ENCODE measurements at places on chromosomes 16 and 17.

DNA sequence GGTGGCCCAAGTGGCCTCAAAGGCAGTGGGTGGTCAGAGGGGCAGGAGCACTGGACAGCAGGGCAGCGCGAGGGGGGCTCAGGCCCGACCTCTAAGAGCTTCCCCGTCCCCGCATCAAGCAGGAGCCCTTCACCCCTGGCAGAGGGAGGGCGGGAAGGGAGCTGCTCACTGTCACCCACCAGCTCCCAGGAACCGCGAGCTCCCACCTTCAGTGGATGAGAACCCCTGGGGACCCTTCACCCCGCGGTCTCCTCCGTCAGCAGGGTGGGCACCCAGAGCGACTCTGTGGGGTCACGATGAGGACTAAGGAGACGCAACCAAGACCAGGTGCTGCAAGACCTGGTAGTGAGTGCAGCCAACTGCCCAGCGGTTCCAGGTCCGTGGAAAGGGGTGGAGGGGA lies 13.6 kb downstream of the CEP131 start:
- DNase-seq, result no peak

GRCh38 chr16:27712251-27712711 lies 162.3 kb downstream of the KATNIP start:
- no peak for DNase-seq

GRCh38 chr17:4719684-4720221 lies 9.3 kb downstream of the ARRB2 start:
- no peak for DNase-seq

- no peak for DNase-seq
Measured at GRCh38 chr16:89134269-89134668, 37.3 kb upstream of the CDH15 start.

DNA sequence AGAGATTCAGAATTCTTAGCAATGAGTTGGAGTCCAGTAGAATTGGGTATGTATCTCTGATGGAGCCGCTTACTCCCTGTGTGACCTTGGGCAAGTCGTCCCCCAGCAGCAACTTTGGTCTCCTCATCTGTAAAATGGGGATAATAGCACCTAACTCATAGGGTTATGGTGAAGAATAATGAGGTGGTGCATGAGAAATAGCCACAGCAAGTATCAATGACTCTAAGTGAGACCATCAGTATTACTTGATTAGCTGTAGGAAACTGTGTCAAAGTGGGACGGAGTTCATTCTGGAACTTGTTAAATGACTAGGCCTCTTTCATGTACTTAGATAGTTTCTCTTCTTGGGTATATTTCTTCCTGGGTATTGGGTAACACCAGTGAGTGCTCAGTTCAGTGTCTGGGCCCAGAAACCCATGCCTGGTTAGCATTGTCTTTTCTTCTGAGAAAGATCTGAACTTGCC lies 6.4 kb downstream of the PRKCB start:
- no peak for DNase-seq

DNA sequence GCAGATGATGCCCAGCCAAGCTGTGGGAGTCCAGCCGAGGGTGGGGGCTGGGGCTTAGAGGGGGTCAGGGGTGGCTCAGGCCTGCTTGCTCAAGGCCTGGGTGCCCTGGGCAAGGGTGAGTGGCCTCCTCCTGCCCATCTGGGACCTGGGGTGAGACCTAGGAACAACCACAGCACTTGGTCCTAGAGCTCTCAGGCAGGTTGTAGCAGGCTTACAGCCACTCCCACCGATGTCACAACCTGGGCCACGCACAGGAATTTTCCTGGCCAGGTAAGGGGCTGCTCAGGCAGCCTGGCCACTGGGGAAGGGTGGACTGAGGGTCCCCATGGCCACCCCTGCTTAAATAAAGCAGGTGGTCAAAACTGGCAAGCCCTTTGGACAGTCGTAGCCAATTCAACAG lies 6.3 kb upstream of the SREBF1 start:
- DNase-seq, result no peak

DNA sequence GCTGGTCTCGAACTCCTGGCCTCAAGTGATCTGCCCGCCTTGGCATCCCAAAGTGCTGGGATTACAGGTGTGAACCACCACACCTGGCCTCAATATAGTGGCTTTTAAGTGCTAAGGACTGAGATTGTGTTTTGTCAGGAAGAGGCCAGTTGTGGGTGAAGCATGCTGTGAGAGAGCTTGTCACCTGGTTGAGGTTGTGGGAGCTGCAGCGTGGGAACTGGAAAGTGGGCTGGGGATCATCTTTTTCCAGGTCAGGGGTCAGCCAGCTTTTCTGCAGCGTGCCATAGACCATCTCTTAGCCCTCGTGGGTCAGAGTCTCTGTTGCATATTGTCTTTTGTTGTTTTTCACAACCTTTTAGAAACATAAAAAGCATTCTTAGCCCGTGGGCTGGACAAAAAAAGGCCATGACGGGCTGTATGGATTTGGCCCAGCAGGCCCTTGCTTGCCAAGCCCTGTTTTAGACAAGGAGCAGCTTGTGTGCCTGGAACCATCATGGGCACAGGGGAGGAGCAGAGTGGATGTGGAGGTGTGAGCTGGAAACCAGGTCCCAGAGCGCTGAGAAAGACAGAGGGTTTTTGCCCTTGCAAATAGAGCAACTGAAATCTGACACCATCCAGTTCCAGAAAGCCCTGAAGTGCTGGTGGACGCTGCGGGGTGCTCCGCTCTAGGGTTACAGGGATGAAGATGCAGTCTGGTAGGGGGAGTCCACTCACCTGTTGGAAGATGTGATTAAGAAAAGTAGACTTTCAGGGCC lies 5.5 kb downstream of the BIRC5 start:
- no peak for DNase-seq

DNA sequence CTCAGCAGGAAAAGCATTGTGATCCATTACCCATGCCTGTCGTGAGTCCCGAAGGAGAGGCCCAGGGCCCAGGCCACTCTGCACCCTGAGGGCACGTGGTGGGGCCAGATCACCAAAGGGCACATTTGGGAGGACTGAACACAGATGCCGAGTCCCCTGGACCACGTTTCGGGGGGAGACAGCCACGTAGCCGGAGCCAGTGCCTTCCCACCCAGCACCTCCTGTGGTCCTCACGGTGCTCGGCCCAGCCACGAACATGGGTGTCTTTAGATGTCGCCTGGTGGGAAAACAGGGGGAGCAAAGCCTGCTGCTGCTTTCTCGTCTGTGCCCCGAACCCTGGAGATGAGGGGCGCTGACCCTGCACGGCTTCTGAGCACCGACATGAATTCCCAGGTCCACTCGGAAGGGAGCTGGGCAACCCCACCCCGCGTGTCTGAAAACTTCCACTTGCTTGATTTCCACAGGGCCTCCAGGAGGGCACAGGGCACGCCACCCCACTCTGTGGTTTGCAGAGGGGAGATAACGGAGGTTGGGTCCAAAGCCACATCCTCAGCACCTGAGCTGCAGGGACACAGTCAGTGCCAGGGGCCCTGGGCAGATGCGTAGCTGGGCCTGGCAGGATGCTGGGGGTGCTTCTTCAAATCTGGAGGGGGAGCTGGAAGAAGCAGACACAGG lies 14.4 kb downstream of the CBFA2T3 start:
- DNase-seq, result no peak

GRCh38 chr17:65312718-65313377 lies 175.7 kb downstream of the RGS9 start:
- DNase-seq, result no peak

DNA sequence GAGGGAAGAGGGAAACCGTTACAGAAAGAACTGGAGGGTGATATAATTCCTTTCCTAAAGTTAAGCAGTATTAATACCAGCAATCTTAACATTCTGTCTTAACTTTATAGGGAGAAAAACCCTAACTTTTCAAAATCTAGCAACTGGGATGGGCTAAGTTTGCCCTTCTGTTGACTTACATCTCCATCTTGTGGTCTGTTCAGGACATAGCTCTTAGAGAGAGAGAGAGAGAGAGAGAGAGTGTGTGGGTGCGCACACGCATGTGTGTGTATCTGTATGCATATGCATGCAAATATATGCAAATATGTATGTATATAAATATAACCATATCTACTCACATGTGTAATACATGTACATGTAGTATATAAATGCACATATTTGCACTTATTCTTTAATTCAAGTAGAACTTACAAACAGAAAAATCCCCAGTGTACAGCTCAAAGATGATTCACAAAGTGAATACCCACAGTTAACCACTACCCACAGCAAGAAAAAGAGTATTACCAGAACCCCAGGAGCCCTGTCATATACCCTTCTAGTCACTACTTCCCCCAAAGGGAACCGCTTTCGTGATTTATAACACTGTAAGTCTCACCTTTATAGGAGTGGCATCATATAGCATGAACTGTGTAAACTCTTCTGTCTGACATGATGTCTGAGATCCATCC lies 46.5 kb downstream of the STX8 start:
- DNase-seq, result no peak

GRCh38 chr17:73735245-73735644 lies 91.0 kb upstream of the SDK2 start:
- no peak for DNase-seq

DNA sequence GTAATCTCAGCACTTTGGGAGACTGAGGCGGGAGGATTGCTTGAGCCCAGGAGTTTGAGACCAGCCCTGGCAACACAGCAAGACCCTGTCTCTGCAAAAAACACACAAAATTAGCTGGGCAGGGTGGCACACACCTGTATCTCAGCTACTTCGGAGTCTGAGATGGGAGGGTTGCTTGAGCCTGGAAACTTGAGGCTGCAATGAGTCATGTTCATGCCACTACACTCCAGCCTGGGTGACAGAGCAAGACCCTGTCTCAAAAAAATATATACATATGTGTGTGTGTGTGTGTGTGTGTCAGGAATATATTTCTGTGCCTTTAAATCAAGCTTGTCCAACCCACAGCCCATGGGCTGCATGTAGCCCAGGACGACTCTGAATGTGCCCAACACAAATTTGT lies 55.2 kb downstream of the CRISPLD2 start:
- DNase-seq, result no peak

GRCh38 chr16:67158637-67159600 lies 790 bp downstream of the TRADD start:
- DNase-seq, result peak; percentile 79

GRCh38 chr16:84182680-84183571 lies 3.9 kb downstream of the TAF1C start:
- DNase-seq, result no peak

All from activated T-cell treated with anti-CD3 and anti-CD28 coated beads for 48 hours (primary cell).